ENCODE measurements at places on chromosomes 16 and 17. TPM values are rescaled to one million over a fixed set of nuclear protein-coding genes. Genes with fewer than 3 reads are reported as not detected.
A peak's percentile ranks its signal among the peaks of the same experiment; 100 is the strongest.

- DNase-seq: no peak
Observed at GRCh38 chr17:80471922-80472321, 4.5 kb downstream of the NPTX1 start.

DNA sequence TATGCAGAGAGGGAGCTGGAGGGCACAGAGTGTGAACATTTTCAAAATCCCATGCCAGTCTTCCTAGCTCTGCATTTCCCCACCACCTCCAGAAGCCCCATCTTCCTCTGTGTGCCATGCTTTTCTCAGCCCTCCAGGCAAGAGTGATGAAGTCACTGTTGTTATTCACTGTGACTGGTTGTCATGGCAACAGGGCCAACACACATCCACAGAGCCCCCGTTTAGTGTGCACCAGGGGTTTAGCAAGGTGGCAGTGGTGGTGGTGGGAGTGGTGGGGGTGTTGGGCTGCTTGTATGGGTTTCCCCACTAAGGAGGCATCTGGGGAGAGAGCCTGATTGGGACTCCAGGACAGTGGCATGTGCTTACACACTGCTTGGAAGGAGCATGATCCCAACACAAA is 309.9 kb upstream of the ASIC2 start:
- DNase-seq: no peak

GRCh38 chr17:74043976-74044375 is 159.5 kb upstream of the RPL38 start:
- no peak for DNase-seq

DNA sequence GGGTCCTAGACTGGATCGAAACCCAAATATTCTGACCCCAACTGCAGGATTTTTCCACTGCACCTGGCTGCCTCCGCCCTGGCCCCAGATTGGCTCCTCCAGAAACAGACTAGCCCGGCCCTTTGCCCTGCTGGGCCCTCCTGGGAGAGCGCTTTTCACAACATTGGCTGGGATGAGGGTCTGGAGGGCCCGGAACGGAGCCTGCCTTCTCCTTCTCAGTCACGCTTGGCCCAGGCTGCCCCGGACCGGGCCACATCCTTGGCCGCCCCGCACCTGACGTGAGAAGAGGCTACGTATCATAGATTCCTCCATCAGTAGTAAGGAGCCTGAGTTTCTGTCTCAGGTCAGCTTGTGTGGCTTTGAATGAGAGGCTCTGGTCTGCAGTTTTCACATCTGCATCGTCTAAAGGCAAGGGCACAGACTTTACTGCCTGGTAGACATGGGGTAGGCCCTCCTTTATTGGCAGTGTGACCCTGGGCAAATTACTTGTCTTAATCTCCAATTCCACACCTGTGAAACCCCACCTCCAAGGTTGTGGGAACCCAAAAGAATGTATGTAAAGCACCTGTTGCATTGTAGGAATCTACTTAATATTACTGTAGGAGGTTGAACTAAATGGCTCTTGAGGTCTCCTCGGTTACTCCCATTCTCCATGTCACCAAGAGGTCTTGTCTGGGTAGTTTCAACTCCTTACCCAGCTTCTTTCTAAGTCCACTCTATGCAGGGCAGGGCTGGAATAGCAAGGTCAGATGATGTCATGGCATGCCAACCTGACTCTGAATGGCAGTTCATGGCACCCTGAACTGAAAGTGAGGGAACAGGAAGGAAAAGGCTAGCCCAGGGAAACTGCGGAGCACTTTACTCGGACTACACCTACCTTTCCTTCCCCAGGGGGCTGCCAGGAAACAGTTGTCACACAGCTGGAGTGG is 661 bp downstream of the LRRC3C start:
- DNase-seq: no peak

DNA sequence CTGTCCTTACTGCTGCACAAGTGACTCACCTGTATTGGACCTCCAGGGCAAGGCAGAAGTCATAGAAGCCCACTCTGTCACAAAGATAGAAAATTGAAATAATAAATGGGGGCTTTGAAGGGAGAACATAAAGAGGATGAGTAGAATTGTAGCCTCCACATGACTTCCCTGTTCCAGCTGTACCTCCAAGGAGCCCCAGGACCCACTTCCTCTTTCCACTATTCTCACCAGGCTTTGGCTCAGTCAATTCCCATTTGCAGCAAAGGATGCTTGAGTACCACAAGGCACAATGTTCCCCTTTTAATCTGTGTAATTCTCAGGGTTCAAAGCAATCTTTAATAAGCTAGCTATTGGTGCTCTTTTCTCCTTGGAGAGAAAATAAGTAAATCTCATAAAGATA is 512.1 kb downstream of the TOX3 start:
- no peak for DNase-seq

DNA sequence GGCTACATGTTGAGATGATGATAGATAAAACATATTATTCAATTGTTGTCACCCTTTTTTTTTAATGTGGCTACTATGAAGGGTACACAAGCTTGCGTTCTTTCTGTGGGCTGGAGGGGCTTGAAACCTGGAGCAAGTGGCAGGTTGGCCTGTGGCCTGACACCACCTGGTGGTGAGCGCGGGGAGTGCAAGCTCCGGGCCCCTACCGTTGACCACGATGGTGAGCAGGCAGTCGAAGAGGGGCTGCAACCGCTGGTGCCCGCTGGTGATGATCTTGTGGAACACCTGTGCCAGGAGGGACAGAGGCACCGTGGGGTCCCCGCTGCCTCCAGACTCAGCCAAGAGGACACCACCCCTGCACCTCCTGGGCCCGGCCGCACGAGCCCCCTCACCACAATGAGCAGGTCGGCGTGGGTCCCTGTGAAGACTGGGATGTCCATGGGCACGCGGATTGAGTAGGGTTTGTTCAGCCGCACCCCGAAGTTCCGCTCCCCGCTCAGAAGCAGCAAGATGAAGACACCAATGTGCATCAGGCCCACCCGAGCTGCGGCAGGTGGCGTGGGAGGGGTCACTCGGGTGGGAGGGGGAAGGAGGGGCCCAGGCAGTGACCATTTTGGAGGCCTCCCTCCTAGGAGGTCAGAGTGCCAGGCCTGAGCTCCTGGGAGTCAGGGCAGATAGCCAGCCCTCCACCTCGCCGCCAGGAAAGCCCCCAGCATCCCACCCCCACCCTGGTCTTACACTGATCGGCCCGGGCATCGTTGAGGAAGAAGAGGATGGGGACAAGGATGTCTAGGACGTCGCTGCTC is 14.4 kb downstream of the HID1 start:
- DNase-seq: peak; percentile 8

- peak; percentile 57 for DNase-seq
Observed at GRCh38 chr17:57104461-57105175, 19.6 kb downstream of the AKAP1 start.

DNA sequence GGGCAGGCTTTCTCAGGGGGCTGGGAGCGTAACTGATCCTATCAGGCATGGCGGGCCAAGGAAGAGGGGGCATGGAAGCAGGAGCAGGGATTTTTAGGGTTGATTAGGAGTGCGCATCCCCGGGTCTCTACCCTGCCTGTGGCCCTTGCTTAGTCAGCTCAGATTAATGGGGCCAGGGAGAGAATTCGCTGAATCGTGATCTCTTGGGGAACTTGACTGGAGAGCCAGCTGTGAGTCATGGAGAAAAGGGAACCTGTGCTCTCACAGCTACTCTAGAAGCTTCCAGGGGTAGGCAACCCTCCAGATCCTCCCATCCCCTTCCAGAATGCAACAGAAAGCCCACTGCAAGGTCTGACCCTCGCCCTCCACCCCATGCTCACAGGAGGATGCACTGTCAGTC is 3.6 kb downstream of the FOXN1 start:
- no peak for DNase-seq

GRCh38 chr16:83928341-83929055 is 24.5 kb upstream of the OSGIN1 start:
- DNase-seq: peak; percentile 92

- DNase-seq: no peak
Observed at GRCh38 chr16:73879621-73880020, 417.0 kb upstream of the PSMD7 start.

GRCh38 chr17:58184308-58184985 is 8.1 kb upstream of the EPX start:
- peak; percentile 43 for DNase-seq

- DNase-seq: no peak
Observed at GRCh38 chr17:1077581-1077985, 80.7 kb downstream of the TIMM22 start.

- no peak for DNase-seq
Observed at GRCh38 chr17:77454242-77455095, 313.7 kb downstream of the SEC14L1 start.

DNA sequence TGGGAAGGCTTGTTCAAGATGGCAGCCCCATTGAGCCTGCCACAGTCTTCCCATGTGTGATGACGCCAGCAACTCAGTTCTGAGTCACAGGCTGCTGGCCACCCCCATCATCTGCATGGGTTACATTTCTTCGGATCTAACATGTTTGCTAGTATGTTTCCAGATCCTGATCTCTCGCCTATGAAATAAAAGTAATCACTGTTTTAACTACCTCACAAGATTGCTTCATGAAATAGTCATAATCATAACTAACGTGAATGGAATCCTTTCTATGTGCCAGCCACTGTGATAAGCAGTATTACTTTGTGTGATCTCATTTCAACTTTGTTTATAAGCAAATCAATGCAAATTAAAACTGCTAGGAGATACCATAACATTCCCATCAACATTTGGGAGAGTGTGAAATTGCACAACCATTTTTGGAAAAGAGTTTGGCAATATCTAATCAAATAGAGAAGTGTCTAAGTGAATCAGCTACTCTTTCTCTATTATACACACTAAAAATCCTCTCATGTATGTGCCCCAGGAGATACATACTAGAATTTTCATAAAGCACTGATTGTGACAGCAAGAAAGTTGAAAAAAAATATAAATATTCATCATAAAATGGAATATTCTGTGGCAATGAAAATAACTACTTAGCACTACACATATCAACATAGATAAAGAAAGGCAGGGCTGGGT is 300.2 kb upstream of the IRX5 start:
- DNase-seq: no peak

Gene KIF22
- 29.5 TPM for total RNA-seq

Gene GRB7
- total RNA-seq: 25.7 TPM

Gene EXOC3L1
- 0.35 TPM for total RNA-seq

Gene SENP3
- total RNA-seq: 61.4 TPM

Gene C17orf113
- total RNA-seq: 0.70 TPM

Gene KRT39
- not detected for total RNA-seq

All from renal cortical epithelial cell (primary cell).